Common myeloid progenitor, CD34-positive (primary cell): ENCODE measurements at places on chromosomes 4 and X.
A peak's percentile ranks its signal among the peaks of the same experiment; 100 is the strongest.

DNA sequence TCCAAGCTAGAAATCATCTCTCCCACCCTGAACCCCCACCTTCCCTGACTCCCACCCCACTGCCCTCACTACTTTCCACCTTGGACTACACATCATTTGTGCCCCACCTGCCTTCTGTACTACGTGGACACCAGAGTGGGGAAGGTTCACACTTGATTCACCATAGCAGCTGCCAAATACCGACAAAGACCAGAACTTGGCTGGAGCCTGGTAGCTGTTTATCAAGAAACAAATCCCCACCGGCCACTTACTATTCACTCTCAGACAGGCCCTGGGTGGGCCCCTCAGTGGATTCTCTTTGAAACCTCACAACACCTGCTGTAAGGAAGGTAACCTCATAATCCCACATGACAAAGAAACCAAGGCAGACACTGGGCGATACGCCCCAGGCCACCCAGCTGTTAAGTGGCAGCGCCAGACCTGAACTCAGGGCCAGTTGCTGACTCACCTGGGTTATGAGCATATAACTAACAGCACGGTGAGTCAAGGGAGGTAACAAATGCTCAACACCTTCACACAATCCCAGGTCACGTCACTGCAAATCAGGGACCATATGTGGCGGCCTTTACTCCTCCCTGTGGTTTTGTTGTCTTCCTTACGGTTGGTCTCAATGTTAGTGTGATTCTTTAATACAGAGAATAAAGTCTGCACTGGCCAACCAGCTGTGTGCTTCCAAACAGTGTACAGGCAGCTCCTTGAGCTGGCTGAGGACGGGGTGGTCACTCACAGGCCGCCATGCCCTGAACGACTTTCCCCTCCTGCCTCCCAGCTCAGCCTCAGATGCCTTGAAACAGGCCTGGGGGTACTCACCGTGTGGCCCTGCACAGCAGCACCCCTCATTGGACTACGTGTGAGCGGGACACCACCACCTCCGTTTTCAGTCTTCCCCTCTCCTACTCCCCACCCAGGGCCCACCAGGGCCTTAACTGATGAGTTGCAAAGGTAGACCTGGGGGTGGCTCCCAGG, 7.5 kb downstream of the WDR1 start:
- no peak for DNase-seq

- DNase-seq, result no peak
These were observed 243.6 kb upstream of the CTSO start for GRCh38 chr4:156197216-156197615.

- no peak for DNase-seq
These were observed 76.6 kb downstream of the DCK start for GRCh38 chr4:71070015-71070414.

DNA sequence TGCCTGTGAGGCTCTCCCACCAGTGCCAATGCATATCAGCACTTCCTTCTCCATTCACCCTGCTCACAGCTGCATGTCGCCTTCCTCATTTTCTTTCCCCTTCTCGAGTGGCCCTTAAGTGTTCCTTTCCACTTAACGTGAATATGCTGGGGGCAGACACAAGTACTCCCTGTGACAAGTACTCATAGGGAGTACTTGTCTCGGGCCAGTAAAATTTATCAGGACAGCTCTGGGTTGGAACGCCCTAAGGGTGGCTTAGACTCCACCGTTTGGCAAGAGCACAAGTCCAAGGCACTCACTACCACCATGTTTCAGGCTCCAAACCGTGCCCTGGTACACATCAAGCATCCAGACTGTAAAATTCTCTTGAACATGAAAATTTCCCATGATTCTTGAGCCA, 3.9 kb upstream of the LDOC1 start:
- DNase-seq, result no peak

- DNase-seq, result no peak
These were observed 69.7 kb upstream of the MAGEB16 start for GRCh38 chrX:35728481-35728880.

DNA sequence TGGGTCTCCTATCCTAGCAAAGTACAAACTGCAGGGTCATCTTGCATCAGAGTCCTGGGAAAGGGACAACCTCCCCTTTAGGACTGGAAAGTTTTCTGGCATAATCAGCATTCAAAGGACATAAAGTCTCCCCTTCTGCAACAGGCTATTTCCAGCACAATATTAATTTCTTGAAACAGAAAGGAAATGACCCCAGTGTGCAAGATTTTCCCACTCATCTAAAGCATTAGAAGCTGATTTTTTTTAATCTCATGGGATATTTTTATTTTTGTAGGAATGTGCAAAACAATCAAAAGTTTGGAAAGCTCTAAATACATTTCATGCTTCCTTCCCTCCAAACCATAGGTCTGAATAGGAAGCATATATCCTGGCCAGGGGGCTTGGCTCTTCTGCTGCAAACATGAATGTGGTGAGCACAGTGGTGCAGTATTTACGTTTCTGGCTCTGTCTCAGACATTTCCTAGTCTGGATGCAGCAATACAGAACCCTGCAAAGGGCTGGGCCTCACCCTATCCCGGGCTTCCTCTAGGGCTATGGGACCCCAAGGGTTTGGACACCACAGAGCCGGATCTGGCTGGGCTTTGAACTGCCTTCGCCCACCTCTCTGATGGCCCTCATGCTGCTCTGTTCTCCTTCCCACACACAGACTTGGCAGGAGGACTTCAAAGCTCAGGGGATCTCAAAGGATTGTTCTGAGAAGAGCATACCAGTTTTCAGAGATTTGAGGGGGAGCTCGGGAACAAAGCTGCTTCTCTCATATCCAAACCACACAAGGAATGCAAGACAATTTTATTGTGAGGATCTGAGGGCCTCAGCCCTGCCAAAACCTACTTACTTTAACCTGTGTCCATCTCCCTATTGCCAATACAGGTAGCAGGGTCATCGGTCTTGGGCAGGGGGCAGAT, 64.9 kb downstream of the POLR2B start:
- DNase-seq, result no peak

DNA sequence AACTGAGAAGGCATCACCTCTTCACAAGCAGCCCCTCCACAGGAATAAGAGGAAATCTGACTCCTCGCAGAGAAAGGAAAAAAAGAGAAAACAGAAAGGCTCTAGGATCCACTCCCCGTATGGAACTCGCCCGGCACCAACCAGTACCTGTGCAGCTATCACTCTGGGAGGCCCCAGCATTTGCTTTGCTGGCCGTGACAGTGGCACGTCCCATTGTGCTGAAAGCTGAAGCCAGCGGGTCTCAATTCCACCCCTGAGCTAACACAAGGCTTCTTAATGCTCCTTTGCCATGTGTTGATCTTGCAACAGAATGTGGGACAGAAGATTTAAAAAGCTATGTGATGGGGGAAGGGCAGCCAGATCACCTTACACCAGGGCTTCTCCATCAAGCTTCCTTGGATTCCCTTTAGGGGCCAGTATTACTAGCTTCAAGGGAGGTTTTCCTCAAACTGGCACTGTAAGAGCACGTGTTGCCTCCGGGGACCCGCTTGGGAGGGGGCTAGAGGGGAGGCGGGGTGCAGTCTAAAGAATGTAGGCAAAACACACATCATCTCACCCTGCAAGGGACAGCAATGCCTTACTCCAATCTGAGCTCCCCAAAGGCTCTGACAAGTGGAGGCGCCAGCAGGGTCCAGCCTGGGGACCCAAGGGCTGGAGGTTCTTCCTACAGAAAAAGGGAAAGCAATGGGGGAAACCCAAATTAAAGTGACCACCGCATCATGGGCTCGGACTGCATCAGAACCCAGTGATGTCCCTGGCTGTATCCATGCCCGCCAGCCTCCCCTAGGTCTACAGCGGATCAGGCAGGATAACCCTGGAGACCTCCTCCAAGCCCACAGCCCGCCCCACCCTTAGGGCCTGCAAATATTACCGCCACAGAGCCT, 1.2 kb downstream of the USP46 start:
- DNase-seq, result peak; percentile 10

DNA sequence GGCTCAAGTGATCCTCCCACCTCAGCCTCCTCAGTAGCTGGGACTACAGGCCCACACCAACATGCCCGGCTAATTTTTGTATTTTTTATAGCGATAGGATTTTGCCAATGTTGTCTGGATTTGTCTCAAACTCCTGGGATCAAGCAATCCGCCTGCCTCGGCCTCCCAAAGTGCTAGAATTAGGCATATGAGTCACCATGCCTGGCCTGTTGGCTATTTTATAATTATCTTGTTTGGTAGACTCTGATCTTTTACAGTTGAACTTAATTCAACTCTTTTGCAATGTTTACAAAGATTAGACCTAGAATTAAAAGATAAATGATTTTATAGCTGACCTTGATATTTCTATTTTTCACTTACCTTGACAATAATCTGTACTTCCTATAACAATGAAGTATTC, 18.0 kb downstream of the DCK start:
- no peak for DNase-seq

- no peak for DNase-seq
These were observed 25.9 kb upstream of the HMX1 start for GRCh38 chr4:8897251-8898167.

DNA sequence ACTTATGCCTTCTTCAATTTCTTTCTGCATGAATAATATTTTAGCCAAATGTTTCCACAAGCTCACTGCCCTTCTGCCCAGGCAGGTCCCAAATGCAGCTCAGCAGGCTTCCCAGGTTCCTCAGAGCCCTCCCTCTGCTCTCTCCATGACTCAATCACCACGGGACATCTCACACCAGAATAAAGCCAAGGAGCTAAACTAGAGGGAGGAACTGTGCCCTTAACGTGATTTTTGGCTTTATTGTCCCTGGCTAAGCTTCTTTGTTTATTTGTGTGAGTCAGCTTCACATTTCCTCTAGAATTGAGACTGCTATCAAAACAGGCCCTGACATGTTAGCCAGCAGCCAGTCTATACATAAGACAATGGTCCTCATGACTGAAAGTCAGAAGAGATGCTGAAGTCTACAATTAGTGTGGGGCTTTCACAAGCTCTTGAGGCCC, 186.4 kb upstream of the GALNT7 start:
- no peak for DNase-seq

- DNase-seq, result peak; percentile 23
These were observed 523 bp upstream of the BTK start for GRCh38 chrX:101386542-101386885.

- peak; percentile 71 for DNase-seq
These were observed 9.0 kb upstream of the MAGEA8 start for GRCh38 chrX:149871940-149872339.

GRCh38 chr4:184416913-184417734, 57.2 kb downstream of the IRF2 start:
- DNase-seq, result peak; percentile 49

- DNase-seq, result no peak
These were observed 48.3 kb upstream of the CD99 start for GRCh38 chrX:2642791-2643190.

- peak; percentile 60 for DNase-seq
These were observed 10.1 kb upstream of the FGG start for GRCh38 chr4:154622598-154622997.

- DNase-seq, result peak; percentile 27
These were observed 114.2 kb downstream of the PALLD start for GRCh38 chr4:168610911-168611530.
